ENCODE measurements at places on chromosomes 4 and X.

DNA sequence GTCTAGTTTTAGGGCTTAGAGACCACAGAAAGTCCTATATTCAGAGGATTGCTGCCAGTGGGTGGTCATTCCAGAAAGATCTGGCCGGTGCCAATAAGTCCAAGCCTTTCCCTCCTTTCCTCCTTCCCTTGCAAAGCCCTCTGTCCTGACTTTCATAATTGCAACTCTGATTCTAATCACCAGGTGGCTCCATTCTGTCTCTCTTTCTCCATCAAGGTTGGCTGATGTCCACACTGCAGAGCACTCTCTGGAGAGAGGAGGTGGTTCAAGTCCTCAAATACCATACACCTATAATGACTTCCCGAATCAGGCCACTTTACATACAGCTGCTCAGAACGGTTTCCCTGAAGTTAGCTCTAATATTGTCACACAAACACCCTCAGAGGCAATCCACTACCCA, 22.4 kb upstream of the ARMCX4 start:
- no peak for DNase-seq

- no peak for DNase-seq
Measured at GRCh38 chr4:81049907-81050306, 19.4 kb downstream of the BMP3 start.

DNA sequence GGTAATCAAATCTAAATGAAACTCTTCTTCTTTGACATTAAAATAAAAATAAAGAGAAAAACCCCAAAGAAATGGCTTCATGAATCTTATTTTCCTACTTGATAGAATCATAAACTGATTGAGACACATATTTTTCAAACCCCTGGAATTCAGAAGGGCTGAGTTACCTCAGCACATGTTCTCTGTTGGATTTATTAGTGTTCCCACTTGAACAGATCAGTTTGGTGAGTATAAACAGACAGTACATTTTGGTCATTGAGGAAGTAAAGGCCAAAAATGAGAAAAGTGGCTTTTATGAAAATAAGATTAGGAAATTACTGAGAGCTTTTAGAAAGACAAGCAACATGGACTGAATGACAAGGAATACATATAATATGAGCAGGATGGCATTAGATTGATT, 620.4 kb downstream of the ANKRD50 start:
- DNase-seq, result no peak

DNA sequence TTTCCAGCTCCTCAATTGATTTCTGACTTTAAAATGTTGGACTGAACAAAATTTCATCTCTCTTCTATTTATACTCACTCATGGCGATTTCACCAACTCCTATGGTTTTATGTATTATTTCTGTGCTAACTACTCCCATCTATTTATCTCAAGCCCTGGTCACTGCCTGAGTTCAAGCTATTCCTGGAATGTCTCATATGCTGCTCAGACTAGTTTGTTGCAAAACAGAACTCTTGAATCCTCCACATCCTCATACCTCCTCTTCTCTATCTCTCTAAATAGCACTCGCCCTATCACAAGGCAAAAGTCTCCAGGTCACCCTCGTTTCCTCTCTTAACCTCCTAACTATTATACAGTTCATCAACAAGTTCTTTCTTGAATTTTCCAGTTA, 19.0 kb upstream of the DDX60 start:
- no peak for DNase-seq

DNA sequence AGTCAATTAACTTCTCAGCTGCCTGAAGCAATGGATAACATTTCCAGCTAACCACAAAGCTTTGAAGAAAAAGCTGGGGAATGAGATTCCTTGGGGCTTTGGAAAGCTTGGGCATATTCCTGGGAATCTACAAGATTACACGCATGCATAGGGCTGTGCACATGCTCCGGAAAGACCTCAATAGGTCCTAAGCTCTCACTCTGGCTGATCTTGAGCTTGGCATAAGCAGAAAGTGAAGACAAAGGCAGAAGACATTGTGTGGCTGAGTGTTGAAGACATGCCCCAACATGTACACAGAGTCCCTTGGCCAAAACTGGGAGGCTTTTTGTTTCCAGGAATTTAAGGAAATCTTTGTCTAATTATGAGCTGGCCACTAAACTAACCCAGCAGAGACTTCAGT, 31.2 kb downstream of the ATG4A start:
- no peak for DNase-seq

- DNase-seq, result no peak
Measured at GRCh38 chr4:74366367-74366911, 1.5 kb downstream of the EREG start.

GRCh38 chr4:113438596-113438995, 322.9 kb downstream of the CAMK2D start:
- DNase-seq, result no peak

GRCh38 chrX:23115651-23116050, 115.9 kb downstream of the DDX53 start:
- no peak for DNase-seq

DNA sequence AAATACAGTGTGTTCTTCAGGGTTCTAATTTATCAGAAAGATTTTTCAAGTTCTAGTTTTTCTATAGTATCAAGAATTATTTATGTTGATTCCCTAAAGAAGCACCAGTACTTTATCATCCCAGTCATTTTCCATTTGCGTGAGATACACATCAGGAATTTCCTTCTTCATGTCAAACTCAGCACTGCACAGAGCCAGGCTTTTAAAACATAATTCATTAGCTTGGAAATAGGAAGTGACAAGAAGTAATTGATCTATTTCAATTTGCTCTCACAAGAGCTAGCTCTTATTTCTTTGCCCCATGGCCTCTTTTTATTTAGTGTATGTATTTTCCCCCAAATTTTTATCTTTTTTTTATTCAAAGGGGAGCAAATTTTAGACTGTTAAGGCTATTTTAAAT, 13.0 kb upstream of the SLC10A4 start:
- no peak for DNase-seq

- peak; percentile 28 for DNase-seq
Measured at GRCh38 chrX:48003367-48003757, 427 bp downstream of the ZNF182 start.

All from CD4-positive, alpha-beta T cell treated with Interleukin-17A for 1 hour (primary cell).